Activated T-cell treated with anti-CD3 and anti-CD28 coated beads for 24 hours (primary cell): ENCODE measurements at places on chromosomes 3 and 15.

GRCh38 chr3:148697306-148698189 is at the start of gene AGTR1:
Gene AGTR1, plus strand, starts transcription at chr3:148697903. Its CDS starts 43,133 bp downstream, at chr3:148741036.
- no peak for DNase-seq

DNA sequence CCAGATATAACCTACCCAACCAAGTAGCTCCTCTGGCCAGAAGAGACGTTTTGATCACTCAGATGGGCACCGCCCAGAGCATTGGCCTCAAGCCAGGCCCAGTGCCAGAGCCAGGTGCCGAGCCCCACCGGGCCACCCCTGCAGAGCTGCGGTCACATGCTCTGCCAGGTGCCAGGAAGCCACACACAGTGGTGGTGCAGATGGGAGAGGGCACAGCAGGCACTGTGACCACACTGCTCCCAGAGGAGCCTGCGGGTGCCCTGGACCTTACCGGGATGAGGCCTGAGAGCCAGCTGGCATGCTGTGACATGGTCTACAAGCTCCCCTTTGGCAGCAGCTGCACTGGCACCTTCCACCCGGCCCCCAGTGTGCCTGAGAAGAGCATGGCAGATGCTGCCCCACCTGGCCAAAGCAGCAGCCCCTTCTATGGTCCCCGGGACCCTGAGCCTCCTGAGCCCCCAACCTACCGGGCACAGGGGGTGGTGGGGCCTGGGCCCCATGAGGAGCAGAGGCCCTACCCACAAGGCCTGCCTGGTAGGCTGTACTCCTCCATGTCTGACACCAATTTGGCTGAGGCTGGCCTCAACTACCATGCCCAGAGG is 19.1 kb upstream of the APEH start:
- DNase-seq = no peak

DNA sequence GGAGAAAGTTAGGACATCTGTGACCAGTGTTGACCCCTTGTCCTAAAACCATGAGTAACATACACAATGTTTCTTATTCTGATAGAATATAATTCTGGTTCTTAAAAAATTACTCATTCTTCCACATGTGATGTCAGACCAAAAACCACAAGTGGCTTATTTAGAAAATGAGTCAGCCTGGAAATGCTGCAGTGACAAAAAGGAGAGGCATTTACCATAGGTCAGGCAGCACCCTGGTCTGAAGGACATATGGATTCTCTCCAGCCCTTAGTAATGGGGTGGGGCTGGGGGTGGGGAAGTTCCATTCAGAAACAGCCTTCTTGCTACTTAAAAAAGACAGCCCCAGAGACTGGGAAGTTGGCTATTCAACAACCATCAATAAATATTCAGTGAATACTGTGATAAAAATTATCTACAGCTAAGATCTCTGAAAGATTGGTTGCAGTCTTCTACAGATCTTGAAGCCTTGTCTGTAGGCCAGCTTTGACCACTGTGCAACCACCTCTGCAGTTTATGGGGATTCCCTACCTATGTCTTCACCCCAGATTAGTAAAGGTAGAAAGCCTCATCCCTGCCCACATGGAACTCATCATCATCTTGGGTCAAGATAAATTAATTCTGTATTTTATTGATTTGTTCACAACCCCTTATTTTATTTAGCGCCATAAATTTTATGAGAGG is 34.9 kb upstream of the TIMP4 start:
- DNase-seq = peak; percentile 28

- no peak for DNase-seq
These were observed 76.2 kb downstream of the LARS2 start for GRCh38 chr3:45464336-45465170.

- DNase-seq = no peak
These were observed 11.2 kb upstream of the LOXL1 start for GRCh38 chr15:73915082-73915481.

DNA sequence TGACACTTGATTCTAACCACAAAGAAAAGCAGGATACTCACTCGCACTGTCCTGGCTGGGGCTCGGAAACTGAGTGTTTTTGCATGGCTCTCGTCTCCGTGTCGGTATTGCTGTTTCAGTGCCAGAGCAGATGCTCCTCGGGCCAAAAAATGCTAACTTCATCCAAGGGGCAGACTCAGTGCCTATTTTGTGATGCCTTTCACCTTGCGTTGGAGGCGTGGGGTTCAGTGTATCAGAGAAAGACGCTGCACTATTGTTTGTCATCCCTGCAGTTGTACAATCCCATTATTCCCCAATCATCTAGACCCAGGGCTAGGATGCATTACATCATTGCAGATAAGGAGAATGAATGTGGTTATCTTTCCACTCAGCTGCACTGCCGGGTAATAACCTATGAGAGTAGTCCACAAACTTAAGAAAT is 1.4 kb downstream of the CACNA2D3 start:
- DNase-seq = no peak

- peak; percentile 4 for DNase-seq
These were observed 842 bp downstream of the PCCB start for GRCh38 chr3:136250903-136251460.

- no peak for DNase-seq
These were observed 532.8 kb upstream of the TBL1XR1 start for GRCh38 chr3:177729956-177730681.

DNA sequence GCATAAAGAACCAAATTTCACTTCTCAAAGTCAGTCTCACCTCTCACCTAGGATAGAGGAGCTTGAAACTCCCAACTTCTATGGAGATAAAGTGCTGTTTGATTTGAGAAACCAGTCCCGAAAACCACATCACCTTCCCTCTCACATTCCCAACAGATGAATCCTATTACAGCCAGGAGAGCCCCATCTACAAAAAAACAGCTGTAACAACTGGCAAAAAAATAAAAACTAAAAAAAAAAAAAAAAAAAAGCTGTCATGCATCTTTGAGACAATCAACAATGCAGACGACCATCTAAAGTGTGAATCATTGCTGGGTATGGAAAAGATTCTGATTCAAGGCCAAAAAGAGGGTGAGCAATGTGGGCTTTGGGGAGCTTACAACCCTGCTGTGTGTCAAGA is 23.8 kb downstream of the HOMER2 start:
- DNase-seq = no peak

GRCh38 chr15:39447881-39448280 is 133.0 kb upstream of the THBS1 start:
- no peak for DNase-seq

DNA sequence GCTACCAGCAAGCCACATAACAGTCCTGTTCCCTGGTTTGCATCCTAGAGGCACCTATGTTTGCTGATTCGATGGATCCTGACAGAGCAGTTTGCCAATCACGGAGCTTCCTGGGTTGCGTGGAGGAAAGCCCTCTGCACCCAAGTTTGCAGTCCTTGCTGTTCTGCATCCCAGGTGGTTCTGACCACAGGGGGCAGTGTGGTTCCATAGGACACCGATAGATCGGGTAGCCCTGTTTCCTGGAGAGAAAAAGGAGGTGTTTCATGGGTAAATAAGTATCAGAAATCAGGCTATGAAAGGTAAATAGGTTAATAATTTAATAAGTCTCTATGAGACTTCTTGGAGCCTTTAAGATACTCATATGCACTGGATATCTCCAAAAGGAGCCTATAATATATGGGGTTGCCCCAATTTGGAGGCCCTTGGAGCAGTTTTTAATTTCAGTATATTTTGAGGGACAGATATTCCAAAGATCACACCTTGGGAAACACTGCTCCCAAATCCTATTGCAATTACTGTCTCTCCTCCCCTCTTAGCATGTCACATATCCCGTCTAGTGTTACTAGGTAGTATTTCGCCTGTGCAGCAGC is 194.6 kb upstream of the TPM1 start:
- peak; percentile 5 for DNase-seq

GRCh38 chr3:106566277-106566676 is 697.5 kb upstream of the CBLB start:
- no peak for DNase-seq

GRCh38 chr3:115228266-115228665 is 81.2 kb upstream of the ZBTB20 start:
- DNase-seq = no peak

DNA sequence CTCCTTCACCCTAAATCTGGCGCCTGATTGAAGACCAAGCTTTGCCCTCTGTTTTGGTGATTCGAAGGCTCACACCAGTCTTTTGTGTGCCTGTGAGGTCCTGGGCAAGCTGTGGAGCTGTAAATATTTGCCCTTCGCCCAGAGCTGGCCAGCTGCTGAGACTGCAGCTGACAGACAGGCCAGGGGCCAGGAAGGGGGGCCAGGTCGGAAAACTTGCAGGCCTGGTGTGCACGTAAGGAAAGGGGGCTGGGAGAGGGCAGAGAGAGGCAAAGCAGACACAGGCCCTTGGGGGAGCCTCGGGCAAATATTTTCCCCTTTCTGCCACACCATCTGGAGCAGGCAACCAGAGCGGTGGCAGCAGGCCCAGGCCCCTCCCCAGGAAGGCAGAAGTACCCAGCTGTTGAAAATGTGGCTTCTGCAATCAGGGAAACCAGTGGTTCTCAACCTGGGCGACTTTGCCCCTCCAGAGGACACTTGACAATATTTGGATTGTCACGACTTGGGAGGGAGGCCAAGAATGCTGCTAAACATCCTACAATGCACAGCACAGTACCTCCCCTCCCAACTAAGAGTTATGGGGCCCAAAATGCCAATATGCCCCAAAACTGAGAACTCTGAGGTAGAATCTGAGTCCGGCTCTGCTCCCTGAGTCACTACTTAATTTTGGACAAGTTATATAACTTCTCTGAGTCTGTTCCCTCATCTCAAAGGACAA is 2.5 kb downstream of the PDZRN3 start:
- no peak for DNase-seq

GRCh38 chr3:38497031-38497430 is 891 bp downstream of the EXOG start:
- DNase-seq = no peak

- no peak for DNase-seq
These were observed 39.3 kb downstream of the OSTN start for GRCh38 chr3:191238321-191238817.

- no peak for DNase-seq
These were observed 129.7 kb downstream of the NFKBIZ start for GRCh38 chr3:101979033-101979432.

GRCh38 chr3:191859531-191859930 is 398.6 kb downstream of the PYDC2 start:
- DNase-seq = no peak
